Activated CD4-positive, alpha-beta T cell treated with anti-CD3 and anti-CD28 coated beads, Interleukin-2, amount 50 U/mL, for 48 hours (primary cell): ENCODE measurements at places on chromosomes 12 and 14.
A peak's percentile ranks its signal among the peaks of the same experiment; 100 is the strongest.

DNA sequence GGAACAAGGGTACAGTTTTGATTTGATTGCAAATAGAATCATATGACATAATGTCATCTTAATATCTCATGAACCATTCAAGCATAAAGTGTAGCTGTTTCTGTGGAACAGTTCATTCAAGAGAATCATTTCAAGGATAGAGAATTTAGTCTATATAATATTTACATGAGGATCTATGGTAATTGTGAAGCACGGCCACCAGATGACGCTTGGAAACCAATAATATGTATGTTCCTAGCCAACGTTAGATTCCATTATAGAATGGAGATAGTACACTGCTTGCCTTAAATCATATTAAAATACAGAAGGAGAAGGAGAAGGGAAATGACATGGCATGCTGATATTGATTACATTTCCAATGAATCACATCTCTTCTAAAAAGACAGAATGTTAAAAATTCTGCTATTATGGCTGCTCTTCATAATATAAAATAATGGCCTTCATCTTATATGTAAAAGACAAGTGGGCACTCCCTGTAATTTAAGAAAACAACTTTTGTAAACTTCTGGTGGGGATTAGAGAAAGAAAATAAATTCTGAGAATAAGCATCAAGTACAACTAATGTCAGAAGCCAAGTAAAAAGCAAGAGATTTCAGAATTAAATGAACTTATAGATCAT lies 351.0 kb downstream of the NAV3 start:
- DNase-seq = no peak

- no peak for DNase-seq
These were observed 45.6 kb upstream of the DLK1 start for GRCh38 chr14:100681111-100681510.

DNA sequence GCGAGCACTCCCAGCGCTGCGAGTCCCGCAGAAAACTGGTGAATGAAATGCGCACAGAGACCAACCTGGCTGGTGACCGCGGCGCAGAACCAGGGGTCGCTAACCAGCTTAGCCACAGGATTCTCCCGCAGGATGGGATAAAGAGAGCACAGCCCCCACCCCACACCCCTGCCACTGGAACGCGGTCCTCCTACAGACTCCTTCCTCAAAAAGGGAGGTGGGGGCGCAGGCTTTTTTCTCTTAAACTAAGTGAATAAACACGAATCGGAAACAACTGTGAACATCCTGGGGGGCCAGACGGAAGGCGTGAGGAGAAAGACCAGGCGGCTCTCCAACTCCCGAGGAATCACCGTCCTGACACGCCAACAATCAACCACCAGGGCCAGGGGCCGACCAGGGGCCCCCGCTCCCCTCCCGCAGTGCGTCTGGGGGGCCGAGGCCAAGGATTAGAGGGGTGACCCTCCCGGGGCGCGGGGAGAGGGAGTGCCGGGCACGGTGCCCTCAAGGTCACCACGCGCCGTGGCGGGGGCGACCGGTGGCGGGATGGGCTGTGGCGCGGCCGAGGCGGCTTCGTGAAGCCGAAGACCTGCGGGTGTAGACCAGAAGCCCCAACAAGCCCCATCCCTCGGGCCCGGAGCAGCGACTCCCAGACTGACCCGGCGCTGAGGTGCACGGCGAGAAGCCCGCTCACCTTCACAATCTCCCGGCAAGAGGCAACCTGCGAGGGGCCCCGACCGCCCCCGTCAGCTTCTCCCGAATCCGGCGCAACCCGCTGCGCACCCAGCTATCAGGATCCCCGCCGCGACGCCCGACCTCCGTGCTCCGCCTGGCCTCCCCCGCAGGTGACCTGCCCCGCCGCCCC lies 704 bp downstream of the ATP2B1 start:
- DNase-seq = peak; percentile 46

DNA sequence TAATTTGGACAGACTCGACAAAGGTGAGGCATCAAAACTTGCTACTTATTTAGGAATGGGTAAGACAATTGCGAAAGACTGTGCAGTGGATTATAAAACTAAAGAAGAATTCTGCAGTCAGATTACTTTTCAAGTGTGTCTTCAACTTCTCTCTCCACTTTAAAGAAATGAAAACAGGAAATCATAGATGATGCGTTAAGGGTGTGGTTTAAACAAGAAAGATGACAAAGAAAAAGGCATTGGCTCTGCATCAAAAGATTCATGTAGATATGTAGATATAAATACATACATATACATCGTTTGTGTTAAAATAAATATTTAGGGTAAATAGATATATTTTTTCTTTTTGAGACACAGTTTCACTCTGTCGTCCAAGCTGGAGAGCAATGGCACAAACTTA lies 74.6 kb upstream of the PARP11 start:
- DNase-seq = no peak

DNA sequence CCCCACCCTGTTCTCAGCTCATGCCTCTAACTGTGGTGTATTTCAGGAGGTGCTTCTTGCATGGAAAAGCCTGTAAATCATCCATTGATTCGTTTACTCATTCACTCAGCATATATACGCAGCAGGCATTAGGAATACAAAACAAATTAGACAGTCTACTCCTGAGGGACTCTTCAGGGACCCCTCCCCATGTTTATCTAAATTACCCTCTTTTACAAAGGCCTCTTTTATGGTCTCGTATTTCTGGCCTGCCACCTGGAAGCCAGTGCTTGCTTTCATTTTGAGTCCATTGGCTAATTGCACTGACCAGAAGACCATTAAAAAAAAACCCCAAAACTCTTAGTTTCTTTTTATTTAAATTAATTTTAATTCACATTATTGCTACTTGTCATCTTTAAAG lies 134.4 kb downstream of the DACT1 start:
- DNase-seq = no peak

DNA sequence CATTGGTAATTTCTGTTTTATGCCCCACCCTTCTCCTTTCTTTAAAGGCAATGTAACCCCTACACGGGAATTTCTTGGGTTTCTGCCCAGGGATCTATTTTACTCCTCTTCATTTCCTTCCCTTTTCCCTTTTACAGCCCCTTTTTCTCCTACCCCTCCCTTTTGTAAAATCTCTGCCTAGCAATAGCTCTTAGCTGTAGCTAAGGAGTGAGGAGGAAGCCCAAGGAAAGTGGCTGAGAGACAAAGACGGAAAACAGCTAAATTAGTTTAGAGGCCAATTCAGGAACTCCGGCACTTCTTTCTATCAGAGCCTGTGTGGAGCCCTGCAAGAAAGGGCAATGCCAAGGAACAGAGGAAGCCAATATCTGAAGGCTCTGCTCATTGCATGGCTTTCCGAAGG lies 40.3 kb downstream of the SOCS2 start:
- no peak for DNase-seq

DNA sequence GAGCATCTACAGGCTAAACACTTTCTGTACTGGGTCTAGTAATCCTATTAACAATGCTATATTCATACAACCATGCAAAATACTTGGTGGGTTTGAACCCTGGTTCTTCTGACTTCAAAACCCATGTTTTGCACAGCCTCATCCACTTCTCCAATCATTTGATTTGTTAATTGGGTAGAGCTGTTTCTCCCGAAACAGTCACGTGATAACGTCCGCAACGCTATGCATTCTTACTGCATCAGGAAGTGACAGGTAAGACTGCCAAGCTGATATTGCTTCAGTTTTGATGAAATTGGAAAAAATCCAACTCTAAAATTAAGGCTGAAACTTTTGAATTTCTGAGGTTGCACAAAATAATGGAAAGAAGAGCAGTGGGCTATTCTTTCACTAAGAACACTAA lies 30.4 kb upstream of the RNU6-7 start:
- DNase-seq = no peak
